ENCODE measurements at places on chromosomes 6 and 20.
A peak's percentile ranks its signal among the peaks of the same experiment; 100 is the strongest.

GRCh38 chr6:29953001-29953441 lies 10.7 kb downstream of the HLA-A start:
- DNase-seq: peak; percentile 51

- DNase-seq: no peak
Observed at GRCh38 chr20:1870792-1871550, 24.2 kb upstream of the SIRPA start.

DNA sequence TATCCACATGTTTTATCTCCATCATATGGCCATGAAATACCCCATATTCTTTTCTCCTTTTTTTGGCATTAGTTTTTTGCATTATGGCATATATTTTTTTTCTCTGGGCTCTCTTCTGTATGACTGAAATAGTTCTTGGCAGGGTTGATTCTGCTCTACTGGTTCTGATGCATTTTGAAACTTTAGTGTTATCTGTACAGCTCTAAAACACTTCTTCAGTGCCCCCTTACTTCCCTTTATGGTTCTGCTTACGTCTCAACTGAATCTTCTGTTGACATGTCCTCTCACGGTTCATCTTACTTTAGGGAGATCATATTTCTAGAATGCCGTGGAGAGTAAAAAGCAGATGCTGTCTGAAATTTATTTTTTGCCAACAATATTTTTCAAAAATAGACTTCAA lies 23.2 kb upstream of the TXNDC5 start:
- no peak for DNase-seq

GRCh38 chr20:36271639-36272546 lies 34.2 kb upstream of the DLGAP4 start:
- DNase-seq: no peak

DNA sequence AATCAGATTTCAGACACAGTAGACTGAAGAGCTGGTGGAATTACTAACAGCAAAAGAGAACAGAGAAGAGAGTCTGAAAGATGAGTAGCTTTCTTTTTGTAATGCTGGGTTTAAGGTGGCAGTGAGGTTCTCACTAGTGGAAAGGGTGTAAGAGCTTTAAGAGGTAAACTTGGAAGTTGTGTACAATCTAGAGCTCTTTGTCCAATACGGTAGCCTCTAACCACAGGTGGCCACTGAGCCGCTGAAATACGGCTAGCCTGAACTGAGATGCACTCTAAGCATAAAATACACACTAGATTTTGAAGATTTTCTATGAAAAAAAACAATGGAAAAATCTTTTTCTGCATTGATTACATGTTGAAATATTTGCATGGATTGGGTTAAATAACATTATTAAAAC lies 4.0 kb downstream of the ELOVL2 start:
- DNase-seq: no peak

DNA sequence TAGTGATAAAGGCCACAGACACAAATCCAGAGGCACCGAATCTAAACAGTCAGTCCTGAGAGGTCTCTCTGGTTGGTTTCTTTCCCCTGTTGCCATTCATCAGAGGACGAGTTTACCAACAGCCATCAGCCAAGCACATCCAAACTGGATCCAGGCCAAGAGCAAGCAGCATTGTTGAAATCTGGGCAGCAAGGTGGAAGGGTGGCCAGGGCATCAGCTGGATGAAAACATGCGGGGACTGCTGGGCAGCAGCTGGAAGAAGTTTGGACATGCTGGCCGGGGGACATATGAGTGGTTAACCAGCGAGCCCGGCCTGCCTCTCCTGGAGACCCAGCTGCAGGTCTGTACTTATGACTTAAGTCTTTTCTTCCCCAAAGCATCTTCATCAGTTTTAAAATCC lies at the start of gene SMIM28:
Gene SMIM28, plus strand, starts transcription at position 62 of the 400 bp plus-strand sequence. Its CDS starts 168 bp downstream, at position 230.
- DNase-seq: no peak

- no peak for DNase-seq
Observed at GRCh38 chr6:82227770-82228169, 19.8 kb downstream of the IBTK start.

DNA sequence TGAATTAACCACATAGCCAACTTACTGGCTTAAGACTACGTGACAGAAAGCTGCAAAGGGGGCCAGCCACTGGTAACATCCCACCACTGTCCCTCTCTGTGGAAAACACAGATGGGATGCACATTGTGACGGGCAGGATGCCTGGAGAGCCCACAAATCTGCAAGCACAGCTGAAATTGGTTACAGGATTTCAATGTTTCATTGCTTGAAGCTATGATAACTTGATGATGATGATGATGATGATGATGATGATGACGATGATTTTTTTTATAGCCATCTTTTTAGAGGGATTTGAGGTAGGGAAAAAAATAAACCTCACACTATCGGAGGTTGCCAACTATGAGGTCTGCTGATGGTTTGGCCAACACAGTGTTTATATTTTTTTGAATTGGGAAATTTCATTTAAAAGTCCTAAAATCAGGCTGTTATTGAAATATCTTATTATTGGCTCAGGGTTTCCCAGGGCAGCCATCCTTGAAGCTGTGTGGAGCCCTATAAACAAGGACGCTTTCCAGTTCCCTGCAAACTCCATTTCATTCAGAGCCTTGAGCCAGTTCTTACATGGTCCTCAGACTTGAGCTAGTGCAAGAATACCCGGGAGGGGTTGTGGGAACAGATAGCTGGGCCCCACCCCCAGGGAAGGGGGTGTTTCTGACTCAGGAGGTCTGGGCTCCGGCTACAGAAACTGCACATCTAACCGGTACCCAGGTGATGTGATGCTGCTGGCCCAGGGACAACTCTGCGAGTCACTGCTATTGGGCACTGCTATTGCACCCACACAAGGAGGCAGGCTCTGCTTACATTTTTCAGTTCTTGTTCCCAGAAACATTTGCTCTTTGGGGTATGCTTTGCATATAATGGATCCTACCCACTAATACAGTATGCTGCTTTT lies 27.1 kb downstream of the BCAS1 start:
- DNase-seq: no peak

DNA sequence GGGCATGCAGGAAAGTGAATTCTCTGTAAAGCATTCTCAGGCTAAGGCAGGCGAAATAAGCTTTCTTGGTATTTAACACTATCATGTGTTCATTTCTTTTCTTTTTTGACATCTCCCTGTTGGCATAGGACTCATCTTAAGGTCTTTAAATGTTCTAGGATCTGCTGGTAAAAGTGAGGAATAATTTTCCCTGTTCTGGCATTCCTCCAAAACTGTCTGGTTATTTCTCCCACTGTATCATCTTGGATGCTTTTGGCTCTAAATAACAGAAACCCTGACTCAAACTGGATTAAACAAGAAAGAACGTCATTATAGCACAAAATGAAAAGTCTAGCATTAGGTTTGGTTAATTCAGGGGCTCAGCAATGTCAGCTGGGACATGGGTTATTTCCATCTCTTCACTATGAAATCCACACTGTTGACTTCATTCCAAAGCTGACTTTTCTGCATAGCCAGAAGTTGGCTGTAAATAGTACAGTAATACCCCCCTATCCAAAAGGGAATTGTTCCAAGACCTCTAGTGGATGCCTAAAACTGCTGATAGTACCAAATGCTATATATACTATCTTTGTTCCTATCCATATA lies 37.9 kb upstream of the SNAP25 start:
- DNase-seq: no peak

DNA sequence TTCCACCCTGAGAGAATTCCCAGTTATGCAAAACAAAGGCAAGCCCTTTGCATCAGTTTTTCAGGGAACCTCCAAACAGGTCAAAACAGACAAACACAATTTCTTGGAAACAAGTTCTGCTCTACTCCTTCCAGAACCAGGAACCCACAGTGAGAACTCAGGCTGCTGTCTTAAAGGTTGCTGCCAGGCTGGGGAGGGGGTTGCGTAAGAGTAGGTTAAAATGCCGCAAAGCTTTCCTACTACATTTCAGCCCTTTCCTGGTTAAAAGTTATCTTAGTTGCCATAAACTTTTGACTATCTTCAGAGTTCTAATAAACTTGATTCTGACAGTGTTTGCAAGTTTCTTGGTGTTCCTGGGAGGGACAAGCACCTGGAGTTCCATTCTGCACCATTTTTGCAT lies 33.8 kb downstream of the KPNA5 start:
- no peak for DNase-seq

GRCh38 chr20:5078399-5078958 lies 41.3 kb downstream of the PCNA start:
- no peak for DNase-seq

GRCh38 chr6:39029156-39030011 lies 19.2 kb upstream of the GLP1R start:
- DNase-seq: peak; percentile 22
